ENCODE measurements at places on chromosomes 11 and 22.
A peak's percentile ranks its signal among the peaks of the same experiment; 100 is the strongest.

DNA sequence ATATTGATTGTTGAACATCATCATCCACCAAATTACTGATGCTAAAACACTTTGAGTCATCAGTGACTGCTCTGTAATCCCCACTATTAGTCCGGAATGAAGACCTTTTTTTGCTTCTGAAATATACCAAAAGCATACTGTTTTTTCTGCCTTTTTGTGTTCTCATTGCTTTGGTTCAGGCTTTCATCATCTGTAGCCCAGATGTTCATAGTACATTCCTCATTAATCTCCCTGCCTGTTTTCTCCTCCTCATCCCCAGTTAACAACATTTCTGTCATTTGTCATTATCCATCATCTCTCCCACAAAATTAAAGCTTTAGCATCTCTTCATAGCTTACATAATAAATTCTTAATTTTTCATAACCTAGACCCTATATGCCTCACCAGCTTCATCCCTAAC, 9.2 kb downstream of the CEP57 start:
- no peak for DNase-seq

DNA sequence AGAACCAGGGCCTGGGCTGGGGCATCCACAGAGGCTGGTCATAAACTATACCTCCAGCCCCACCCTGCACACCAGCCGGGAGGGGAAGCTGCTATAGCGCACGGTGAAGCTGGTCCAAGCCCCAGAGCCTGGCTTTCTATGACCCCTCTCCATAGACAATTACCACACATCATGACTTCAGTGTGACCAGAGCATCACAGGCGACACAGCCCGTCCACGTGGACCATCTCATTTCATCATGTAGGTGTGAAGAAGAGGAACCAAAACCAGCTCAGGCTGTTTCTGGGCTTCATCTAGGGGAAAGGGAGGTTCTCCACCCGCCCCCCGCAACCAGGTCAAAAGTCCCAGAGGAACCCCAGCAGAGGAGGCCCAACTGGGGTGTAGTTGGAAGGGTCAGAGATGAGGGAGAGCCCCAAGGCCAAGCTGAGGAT, 3.0 kb downstream of the CXCR5 start:
- no peak for DNase-seq

DNA sequence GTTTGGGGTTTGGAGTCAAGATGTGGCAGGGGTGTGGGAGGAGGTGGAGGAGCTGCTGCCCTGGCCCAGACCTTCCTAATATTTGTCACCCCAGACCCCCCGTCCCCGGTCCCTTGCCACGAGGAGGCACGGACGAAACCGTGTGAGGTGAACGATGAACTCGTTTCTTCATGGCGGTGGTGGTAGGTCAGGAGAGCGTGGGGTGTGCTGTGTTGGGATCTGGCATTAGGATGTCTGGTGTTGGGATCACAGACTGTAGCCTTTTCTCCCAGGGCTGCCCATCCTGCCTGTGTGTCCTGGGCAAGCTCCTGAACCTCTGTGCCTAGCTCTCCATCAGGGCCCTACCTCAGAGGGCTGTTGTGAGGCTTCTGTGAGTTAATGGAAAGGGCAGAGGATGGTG, 8.4 kb downstream of the MAPK8IP2 start:
- no peak for DNase-seq

- no peak for DNase-seq
Measured at GRCh38 chr11:67666676-67667489, 7.5 kb downstream of the ALDH3B2 start.

DNA sequence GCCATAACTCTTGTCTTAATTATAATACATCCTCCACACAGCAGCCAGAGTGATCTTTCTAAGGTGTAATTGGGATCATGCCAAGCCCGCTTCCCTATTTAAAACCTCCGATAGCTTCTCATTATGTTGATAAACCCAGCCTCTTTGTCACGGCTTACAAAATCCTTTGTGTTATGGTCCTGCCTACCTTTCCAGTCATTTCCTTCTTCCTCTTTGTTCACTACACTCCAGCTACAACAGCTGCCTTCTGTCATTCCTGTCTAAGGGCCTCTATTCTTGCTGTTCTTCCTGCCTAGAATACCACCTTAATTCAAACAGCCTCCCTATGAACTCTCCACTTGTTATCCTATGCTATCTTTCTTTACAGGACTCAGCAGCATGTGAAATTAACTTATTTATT, 70.6 kb upstream of the CAPRIN1 start:
- DNase-seq = no peak

DNA sequence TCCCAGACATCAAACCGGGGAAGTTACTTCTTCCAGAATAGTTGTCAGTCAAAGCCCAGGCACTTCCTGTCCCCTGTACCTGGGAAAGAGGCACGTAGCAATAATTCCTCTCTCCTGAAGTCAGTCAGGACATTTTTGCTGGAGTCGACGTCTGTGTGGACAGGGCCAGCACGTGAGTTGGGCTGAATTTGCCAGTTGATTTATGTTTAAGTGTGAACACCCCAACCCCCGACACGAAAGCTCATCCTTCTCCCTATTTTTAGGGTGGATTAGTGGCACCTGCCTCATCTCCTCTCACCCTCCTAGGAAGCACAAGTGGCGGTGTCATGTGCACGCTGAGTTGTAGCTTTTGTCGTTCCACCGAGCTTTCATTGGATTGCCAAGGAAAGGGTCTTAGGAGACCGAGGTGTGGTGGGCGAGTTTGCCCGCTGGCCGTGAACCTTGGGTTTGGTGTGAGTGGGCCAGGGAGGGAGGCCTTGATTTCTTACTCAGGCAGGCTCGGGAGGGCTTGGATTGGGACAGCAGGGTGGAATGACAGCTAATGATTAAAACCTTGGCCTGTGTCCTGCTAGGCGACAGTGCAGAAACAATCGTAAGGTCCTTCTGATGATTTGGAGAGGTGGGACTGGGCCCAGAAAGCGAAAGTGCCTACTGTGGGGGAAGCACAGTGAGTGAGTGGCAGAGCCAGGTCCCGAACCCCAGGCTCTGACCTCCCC, 87.0 kb upstream of the CRYBB3 start:
- DNase-seq = no peak

- no peak for DNase-seq
Measured at GRCh38 chr11:128482512-128483191, 104.7 kb downstream of the ETS1 start.

- no peak for DNase-seq
Measured at GRCh38 chr11:31817054-31817620, 6.0 kb upstream of the PAX6 start.

DNA sequence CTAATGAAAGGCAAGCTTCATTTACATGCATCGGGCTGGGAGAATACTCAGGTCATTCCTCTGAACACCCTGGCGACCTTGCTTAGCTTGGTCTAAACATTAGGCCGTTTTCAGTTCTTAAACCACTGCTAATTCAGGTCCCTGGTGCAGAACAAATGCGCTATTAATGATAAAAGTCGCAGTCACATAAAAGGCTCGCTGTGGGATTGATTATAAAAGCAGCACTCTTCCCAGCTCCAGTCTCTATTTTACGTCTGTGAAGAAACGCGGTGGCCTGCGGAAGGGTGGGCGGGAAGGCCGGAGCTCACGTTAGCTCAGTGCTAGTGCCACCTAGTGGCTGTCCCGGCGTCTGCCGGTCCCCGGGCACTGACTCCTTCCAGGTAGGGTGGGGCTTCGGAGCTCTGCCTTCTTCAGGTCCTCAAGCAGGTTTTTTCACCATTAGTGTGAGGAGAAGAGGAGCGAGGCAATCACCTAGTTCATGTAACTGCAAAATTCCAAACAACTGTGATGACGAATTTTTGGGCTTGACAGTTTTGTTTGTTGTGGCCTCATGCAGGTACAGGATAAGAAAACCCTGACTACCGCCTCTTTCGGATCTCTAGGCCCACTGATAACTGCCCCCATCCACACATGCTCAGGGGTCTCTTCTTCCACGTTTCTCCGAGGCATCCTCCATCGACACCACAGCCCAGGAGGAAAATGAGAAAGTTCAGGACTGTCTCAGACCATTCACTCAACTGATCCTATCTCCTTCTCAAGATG, 66.5 kb upstream of the CLMP start:
- peak; percentile 36 for DNase-seq

DNA sequence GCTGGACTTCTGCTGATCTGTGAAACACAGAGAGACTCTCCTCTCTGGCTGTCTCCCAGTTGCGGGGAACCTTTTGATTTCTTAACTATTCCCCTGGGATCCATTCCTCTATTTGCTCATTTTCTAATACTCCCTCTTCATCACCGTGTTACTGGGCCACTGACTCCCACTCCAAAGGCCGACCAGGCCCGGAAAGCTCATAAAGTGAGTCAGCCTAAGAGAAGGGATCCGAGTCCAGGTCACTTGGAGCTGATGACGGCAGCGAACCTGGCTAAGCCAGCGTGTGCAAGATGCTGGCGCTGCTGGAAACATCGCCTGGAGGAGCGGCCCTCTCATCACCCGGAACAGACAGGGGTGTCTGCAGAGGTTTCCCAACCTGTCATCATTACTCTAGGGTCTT, 112.8 kb downstream of the FBXO7 start:
- no peak for DNase-seq

- DNase-seq = no peak
Measured at GRCh38 chr11:111531136-111531535, 9.4 kb upstream of the LAYN start.

GRCh38 chr11:97269527-97269926, 879.7 kb downstream of the JRKL start:
- no peak for DNase-seq

DNA sequence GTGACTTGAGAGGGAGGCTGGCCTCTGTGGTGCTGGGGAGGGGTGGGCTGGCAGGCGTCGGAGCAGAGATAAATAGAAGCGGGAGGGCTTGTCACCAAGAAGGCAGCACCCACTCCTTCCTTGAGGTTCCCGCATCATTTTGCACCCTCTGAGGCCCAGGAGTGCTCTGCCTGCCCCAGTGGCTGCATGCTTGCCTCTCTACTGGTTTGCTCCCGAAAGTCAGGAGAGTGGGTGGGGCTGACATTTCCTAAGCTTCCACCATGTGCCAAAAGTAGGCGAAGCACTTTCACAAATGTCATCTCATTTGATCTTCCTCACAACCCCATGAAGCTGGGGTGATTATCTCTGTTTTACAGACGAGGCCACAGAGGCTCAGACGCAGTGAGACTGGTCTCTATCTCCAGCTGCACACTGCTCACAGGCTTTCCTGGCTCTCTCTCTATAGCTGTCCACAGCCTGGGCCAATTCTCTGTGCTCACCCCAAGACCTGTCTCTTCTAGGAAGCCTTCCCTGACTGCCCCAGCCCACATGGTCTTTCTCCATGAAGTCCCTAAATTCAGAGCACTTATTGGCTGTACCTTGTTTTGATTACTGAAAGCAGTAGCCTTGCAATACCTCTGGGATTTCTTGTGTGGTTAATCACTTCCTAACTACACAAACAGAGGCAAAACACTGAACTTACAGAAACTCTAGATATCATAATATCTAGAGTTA, 2.6 kb upstream of the UCP3 start:
- no peak for DNase-seq

DNA sequence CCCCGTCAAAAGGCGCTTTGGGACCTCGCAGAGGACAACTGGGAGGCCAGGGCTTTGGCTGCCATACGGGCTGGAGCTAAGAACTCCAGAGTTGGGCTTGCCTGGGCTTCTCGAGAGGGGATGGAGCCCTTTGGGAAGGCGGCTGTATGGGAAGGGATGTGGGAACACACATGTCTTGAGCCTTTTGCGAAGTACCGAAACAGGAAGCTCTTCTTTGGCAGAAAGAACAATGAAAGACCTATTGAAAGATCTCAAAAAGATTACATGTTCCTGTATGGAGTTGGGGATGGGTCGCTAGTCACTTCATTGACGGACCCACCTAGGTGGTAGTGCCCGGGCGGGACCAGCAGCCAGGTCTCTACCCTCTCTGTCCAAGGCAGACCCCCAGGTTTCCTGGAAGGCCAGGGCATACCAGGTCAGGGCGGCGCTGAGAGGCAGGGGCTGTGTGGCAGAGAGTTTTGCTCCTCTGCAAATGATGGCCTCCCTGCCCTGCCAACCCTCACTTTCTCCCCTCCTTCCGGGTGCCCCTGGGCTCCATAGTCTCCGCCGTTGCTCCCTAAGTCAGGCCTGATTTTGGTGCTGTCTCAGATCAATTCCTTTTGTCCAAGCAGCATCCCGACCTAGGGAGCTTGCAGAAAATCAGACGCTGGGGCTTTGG, 1.0 kb downstream of the ST14 start:
- DNase-seq = no peak

- DNase-seq = no peak
Measured at GRCh38 chr22:41982865-41983264, 13.6 kb downstream of the SEPTIN3 start.

DNA sequence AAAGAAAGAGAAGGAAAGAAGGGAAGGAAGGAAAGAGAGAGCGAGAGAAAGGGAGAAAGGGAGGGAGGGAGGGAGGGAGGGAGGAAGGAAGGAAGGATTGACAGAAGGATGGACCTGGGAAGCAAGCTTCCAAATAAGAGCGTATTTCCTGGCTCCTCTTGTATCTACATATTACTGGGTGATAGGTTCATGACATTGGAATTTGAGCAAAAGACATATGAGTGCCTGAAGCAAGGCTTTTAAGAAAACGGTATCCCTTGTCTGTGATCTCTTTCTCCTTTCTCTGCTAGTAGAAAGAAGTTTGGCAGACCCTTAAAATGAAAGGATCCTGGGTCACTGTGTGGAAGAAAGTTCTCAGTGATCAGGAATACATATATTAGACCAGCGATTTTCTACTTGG, 932.2 kb upstream of the CCDC90B start:
- no peak for DNase-seq

DNA sequence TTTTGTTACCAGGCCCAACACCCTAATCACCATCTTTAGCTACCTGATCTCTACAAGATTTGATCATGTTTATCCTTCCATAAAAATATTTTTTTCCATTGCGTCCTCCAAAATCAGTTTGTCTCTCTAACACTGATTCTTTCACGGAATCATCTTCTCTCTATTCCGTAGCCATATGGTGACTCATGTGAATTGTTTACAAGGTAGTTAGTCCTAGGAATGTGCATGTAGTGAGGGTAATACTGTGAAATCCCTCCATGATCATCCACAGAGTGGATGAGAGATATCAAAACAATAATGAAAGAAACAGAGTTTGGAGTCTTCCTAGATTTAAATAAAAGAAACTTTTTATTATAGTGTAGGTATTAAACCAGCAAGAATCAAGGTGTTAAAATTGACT, 230.2 kb downstream of the METTL15 start:
- DNase-seq = no peak

- no peak for DNase-seq
Measured at GRCh38 chr11:1487091-1487850, 692 bp upstream of the MOB2 start.

DNA sequence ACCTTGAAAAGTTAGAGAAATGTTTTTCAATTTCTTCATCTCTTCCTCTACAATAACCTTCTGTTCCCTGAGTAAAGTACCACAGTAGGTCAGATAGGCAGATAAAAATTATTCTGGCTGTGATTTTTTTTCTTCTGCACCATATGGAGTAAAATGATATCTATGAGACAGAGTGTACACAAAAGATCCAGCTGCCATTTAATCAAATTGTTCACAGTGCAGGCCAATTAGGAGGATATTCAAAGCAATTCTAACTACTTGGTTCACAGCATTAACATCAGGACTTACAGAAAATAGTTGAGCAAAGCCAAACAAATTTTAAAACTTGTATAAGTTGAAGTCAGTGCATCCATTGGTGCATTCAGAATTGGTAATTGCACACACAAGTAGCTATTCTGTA, 147.9 kb upstream of the LUZP2 start:
- no peak for DNase-seq
